ENCODE measurements at places on chromosomes 5 and 9. TPM values are rescaled to one million over a fixed set of nuclear protein-coding genes. Genes with fewer than 3 reads are reported as not detected.

GRCh38 chr9:3299872-3300271, 225.9 kb downstream of the RFX3 start:
- DNase-seq = no peak

DNA sequence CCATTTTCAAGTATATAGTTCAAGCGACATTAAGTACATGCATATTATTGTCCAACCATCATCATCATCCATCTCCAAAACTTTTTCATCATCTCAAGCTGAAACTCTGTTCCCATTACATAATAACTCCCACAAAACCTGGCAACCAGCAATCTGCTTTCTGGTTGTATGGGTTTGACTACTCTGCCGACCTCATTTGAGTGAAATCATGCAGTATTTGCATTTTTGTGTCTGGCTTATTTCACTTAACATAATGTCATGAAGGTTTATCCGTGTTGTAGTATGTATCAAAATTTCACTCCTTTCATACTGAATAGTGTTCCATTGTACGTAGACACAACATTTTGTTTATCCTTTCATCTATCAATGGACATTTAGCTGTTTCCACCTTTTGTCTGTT, 74.8 kb downstream of the SGCD start:
- DNase-seq = no peak

DNA sequence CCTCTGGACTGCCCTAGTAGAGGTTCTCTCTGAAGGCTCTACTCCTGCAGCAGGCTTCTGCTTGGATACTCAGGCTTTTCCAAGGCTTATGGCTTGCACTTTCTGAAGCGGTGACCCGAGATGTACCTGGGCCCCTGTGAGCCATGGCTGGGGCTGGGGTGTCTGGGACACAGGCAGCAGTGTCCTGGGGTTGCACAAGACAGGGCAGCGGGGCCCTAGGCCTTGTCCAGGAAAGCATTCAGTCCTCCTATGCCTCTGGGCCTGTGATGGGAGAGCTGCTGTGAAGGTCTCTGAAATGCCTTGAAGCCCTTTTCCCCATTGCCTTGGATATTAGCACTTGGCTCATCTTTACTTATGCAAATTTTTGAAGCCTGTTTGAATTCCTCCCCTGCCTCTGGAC, 192.2 kb downstream of the YTHDC2 start:
- no peak for DNase-seq

The SLC45A2 gene
- not detected for total RNA-seq

The TRIM52 gene
- 12.8 TPM for total RNA-seq

The OTULINL gene
- total RNA-seq = 14.4 TPM

The AQP7 gene
- total RNA-seq = 29.3 TPM

Measured in breast epithelium (tissue), 4 donors.